ENCODE measurements at places on chromosomes 7 and 10. TPM values are rescaled to one million over a fixed set of nuclear protein-coding genes. Genes with fewer than 3 reads are reported as not detected.

DNA sequence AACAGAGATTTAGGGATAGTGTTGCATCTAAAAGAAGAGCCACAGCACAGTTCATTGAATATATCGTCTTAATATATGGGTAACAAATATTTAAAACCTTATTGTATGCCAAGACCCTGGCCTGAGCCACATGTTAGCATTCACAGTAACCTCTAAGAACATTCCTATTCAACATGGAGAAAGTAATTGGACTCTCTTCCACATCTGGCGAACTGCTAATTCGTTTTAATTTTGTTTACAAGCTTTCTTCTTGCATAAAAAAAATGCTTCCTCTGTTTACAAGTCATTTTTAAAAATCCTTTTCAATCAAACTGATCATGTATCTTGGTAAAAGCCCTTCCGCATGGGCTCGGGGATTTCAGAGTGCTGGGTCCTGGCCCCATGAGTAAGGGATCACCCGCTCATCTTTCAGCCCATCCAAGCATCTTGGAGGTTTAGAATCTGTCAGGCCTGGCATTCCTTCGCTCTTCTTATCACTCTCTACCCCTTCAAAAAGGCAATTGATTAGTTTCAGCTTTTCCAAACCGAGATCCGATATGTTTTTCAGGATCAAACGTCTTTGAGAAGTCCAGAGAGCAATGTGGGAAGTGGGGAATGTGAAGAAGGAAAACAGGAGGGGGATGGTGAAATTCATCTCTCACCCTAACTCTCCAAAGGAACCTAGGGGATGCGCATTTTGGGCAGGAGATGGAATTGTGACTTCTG lies 7.3 kb downstream of the TWIST1 start:
- no peak for DNase-seq

Gene GSDME
- total RNA-seq: 11.7 TPM

Gene VENTX
- 3.3 TPM for total RNA-seq

Gene GIMAP7
- total RNA-seq: 43.6 TPM

- no peak for DNase-seq
Observed at GRCh38 chr7:129841465-129841864, 111.3 kb downstream of the UBE2H start.

Gene ZNF783
- total RNA-seq: 21.8 TPM

Gene ZCCHC24
- total RNA-seq: 21.3 TPM

DNA sequence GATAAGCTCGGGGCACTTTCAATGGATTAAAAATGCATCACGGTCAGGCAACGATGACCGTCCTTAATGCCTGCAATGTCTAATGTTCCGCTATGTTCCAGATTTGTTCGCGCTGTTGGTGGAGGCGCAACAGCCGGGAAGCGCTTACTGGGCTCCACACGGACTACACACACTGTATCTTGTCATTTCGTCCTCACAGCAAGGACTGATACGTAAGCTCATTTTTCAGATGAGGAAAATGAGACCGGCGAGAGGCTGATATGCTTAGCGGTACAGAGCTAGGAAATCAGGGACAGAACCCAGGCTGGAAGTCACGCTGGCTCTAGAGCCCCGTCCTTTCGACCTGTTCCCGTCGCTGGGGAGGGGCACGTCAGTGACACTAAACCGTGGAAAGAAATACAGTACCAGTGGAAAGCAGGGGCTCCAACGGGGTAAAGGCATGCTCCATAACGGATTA lies 670 bp downstream of the TPK1 start:
- DNase-seq: peak; percentile 74

DNA sequence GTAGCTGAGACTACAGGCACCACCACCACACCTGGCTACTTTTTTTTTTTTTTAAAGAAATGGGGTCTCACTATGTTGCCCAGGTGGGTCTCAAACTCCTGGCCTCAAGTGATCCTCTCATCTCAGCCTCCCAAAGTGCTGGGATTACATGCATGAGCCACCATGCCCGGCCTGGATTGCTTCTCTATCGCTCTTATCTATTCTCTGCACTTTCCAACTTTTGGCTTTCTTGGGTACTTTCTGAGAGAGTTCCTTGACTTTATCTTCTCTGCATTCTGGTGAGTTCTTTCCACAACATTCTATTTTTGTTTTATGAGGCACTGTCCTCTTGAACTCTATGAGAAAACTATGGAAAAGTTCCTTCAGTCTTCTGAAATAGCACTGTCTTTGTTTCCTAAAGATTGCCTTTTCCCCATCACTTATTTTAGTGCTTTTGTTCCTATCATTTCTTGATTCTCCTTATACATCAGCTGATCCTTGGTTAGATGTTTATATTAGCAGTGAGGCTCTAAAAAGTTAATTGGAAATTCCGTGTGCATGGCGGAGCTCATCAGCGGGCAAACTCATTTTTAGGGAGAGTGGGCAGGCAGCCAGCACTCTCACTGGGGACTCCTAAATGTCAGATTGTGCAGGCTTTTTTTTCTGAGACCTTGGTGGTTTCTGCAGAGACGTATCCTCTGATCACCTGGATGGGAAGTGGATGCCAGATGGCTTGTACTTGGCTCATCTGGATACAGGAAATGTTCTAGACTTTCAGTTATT lies 43.9 kb downstream of the HIP1 start:
- DNase-seq: peak; percentile 62

Gene NPC1L1
- total RNA-seq: 0.88 TPM

Gene SAMD9L
- total RNA-seq: 14.9 TPM

- DNase-seq: no peak
Observed at GRCh38 chr7:73446682-73447081, 13.1 kb downstream of the FZD9 start.

DNA sequence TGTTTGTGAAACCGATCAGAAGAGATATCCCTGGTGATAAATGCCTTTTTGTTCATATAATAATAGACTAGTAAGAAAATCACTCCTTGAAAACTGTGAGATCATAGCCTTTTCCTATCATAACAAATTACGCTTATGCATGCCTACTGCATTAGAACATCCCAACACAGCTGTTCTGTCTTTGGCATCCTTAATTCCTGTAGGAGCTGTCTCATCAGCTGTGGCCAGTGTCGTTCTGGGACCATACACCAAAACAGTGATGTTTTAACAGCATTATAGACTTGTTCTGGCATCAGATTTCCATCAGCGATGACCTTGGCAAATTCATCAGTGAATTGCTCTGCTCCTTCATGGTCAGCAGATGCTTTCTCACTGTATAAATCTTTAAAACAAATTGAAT lies 423.6 kb upstream of the LRGUK start:
- no peak for DNase-seq

- no peak for DNase-seq
Observed at GRCh38 chr10:2414562-2414961, 652.8 kb upstream of the PFKP start.

- no peak for DNase-seq
Observed at GRCh38 chr10:29358010-29358616, 69.2 kb downstream of the LYZL1 start.

- no peak for DNase-seq
Observed at GRCh38 chr10:34489973-34490745, 324.9 kb downstream of the PARD3 start.

Gene GPNMB
- total RNA-seq: 60.6 TPM

DNA sequence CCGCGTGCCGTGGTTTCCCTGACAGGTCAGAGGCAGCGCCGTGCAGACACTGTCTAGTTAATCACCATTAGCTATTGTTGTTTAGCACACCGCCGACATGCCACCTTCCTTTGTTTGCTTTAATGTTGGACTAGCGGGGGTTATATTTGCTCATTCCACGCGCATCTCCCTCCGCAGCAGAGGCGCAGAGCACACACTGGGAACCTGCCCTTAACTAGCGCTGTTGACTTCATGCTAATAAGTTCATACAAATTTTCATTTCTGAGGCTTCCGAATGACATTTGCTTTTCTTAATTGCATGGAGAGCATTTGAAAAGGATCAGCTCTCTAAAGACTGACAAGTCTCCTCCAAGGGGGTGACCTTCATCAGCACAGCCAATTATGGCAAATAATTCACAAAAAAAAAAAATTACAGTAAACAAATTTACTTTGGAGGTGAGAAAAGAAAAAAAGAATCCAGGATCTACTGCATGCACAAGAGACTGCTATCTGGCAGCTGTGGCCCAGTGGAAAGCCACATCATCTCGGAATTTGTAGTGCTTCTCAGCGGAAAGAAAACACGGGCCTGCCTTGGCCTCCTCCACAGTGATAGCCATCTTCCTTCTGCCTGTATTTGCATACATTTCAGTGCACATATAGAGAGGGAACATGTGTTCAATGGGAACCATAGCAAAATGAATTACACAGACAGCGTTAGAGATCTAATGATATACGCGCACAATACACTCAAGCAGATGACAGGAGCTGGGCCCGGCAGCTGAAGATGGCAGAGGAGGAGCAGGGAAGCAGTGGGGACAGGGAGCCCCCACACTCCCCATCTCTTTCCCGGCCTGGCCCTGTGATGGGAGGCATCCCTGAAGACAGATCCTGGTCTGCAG lies 94.2 kb downstream of the EBF3 start:
- DNase-seq: no peak

DNA sequence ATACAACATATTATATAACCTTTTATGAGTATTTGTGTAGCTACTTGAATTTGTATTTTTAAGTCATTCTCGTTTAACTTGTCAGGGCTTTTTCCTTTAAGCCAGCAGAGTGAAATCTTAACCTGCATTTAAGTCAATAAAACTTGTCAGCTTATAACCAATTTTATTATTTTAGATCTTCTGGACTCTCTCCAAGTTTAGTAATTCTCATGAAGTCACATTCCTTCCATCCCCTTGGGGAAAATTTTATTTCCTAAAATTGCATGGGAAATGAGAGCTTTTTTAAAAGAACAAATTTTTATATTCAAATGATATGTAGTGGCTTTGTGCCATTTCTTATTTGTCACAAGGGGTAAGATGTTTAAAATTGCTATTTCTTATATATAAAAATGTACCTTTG lies 74.0 kb downstream of the SEPTIN7 start:
- DNase-seq: no peak

GRCh38 chr10:118287076-118287806 lies 54.9 kb downstream of the FAM204A start:
- no peak for DNase-seq

Gene RBM20
- total RNA-seq: 2.1 TPM

Gene OR2A7
- total RNA-seq: 12.3 TPM

Gene ADCY1
- 3.7 TPM for total RNA-seq

Gene PTER
- total RNA-seq: 22.2 TPM

Gene GRM3
- not detected for total RNA-seq

- DNase-seq: no peak
Observed at GRCh38 chr10:71372882-71373495, 23.7 kb upstream of the CDH23 start.

DNA sequence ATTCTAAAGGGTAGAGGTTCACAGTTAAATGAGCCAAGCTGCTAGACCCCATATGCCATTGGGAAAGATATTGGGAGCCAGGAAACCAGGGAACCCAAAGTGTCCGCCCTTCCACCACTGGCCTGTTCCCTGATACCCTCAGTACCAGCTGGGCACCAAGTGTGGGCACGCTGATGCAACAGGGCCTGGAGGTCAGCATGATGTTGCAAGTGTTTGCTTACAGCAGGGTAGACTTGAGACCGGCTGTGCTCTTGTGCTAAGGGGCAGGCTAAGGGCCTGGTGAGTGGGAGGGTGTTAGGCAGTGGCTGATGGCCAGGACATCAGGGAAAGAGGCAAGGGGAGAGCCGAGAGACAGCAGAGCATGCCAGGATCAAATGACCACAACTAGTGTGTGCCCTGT lies 21.0 kb upstream of the MYL7 start:
- peak; percentile 25 for DNase-seq

DNA sequence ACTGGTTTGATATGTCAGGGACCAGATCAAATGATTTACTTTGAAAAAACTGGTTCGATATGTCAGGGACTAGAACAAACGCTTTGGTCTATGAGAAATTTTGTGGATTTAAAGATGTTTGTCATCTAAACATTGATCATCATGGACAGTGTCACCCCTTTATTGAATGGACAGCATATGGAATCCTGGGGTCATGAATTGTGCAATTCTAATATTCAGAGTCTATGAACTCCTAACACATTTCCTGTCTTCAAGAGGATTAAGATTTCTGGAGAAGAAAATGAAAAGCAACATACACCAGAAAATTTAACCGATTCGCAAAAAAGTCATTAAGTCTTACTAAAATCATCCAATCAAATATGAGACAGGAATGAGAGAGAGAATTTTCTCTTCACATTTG lies 106.4 kb upstream of the FAM133B start:
- no peak for DNase-seq

- peak; percentile 71 for DNase-seq
Observed at GRCh38 chr10:99172128-99172738, 63.4 kb downstream of the HPSE2 start.

GRCh38 chr7:90944021-90944420 lies 320.2 kb upstream of the FZD1 start:
- DNase-seq: no peak

Gene SLC18A3
- not detected for total RNA-seq

GRCh38 chr10:126004752-126005151 lies 108.4 kb downstream of the FANK1 start:
- no peak for DNase-seq

DNA sequence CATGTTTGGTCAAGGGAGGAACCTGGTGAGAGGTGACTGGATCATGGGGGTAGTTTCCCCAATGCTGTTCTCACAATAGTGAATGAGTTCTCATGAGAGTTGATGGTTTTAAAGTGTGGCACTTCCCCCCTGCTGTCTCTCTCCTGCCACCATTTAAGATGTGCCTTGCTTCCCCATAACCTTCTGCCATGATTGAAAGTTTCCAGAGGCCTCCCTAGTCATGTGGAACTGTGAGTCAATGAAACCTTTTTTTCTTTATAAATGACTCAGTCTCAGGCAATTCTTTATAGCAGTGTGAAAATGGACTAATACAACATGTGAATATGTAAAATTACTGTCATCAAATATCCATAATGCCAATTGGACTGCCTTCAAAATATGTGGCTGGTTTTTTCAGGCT lies 165.5 kb upstream of the TARP start:
- no peak for DNase-seq

DNA sequence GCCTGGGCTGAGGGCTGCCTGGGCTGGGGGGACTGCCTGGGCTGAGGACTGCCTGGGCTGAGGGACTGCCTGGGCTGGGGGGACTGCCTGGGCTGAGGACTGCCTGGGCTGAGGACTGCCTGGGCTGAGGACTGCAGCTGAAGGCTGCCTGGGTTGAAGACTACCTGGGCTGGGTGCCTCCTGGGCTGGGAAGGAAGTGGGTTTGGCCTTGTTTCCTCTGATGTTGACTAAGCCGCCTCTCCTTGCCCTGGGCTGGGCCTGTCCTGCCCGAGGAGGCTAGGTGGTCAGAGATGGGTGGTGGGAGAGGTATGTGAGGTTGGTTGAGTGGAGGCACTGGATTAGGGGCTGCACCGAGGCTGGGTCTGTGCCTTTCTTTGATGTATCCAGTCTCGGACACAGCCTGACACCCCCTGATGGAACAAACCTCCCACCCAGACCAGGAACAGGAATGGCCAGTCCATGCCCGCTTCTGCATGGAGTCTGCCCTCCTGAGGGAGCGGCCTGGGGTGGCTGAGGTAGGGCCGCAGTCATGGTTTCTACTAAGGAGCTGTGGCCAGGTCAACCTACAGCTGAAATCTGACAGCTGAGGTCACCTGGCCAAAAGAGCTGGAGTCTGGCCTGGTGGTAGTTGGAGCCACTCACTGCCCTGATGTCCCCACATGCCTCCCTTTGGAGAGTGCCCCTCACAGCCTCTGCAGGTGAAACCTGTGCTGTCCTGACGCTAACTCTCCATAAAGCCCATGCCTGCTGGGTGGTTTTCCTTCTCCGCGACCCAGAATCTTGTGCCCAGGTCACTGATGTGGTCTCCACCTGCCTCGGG lies 22.3 kb downstream of the SCART1 start:
- no peak for DNase-seq

All from kidney (tissue), 22 donors.